ENCODE measurements at places on chromosomes 12 and 14.

DNA sequence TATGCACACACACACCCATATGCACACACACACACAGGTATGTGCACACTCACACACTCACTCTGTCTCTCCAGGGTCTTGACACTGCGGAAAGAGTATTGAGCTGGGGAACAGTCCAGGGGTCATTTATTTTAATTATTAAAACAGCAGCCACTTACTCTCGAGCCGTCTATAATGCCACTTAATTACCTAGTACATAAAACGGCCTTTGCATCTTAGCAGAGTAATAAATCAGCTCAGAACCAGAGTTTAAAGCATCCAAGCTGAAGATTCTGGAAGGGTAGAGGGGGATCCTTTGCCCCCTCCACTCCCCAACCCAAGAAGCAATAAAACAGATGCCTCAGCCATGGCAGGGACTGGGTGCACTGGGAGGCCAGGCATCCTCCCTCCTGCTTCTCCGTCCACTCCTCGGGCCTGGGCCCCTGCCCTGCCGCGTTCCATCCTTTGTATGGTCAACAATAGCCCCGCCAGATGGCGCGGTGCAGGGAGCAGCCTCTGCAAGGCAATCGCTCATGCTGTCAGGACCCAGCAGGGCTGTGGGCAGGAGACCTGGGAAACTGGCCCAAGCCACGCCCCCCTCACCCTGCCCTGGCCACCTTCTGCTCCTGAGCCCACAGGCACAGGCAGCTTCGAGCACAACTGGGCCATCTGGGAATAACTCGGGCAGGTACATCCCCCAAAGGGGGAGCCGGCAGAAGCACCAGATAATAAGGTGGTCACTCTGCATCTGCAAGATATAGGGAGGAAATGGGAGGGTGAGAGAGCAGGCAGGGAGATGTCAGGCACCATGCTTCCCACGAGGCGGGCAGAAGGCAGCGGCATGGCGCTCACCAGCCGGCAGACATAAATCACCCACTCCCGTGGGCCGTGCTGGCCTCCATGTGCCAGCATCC is 40.9 kb downstream of the CCDC85C start:
- peak; percentile 97 for DNase-seq

DNA sequence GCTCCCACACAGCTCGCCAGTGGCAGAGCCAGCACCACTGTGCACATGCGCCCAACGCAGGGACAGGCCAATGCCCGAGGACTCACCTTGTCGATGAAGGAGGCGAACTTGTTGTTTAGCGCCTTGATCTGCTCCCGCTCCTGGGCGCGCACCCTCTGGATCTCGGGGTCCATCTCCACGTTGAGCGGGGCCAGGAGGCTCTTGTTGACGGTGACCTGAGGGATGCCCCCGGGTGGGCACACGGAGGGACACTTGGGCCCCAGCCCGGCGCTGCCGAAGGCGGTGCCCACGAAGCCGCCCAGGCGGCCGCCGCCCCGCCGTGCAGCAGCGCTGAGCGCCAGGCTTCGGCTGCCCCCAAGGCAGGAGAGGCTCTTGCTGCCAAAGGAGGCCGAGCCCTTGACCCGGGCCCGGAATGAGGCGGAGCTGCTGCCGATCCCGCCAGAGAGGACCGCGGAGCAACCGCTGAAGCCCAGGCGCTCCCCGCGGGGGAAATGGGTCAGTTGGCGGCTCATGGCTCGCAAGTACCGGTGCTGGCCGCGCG is at the start of gene KRT72:
TSS of gene KRT72 (minus strand) at position 523 of the 541 bp plus-strand sequence. CDS start at position 512, 11 bp downstream.
- no peak for DNase-seq

DNA sequence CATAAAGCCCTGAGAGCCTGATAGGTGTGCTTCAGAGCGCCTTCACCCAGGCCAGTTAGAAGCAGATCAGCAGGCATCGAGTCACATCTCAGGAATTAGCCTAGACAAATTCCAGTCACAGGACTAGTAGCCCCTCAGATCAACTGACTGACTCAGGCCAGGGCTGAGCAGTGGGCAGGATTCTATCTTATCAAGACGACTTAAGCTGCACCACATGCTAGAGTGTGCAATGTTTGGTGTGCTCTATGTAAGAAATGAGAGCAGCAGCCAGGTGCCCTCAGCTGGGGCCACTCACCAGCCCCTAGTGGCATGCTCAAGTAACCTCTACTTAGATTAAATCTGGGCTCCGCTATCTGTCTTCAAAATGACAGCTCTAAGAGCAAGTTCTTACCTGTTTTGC is 19.7 kb upstream of the NGB start:
- no peak for DNase-seq

- no peak for DNase-seq
Observed at GRCh38 chr12:6450091-6450868, 1.6 kb upstream of the TAPBPL start.

DNA sequence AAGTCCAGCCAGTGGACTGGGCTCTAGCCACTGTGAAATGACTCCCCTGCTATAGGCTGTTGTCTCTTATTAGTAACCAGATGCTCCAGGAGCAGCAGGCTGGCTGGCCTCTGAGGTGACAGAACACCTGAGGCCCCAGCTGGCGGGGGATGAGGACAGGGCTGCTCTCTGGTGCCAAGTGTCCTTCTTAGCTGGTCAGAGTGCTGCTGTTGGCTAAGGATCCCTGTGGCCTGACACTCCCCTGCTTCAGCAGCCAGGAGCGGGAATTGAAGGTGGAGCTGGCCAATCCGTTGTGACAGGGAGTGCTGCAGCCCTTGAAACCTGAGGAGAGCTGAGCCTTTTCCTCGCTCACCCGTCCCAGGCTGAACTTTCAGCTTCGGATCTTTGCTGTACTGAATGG is 30.7 kb downstream of the TMEM229B start:
- DNase-seq, result no peak

DNA sequence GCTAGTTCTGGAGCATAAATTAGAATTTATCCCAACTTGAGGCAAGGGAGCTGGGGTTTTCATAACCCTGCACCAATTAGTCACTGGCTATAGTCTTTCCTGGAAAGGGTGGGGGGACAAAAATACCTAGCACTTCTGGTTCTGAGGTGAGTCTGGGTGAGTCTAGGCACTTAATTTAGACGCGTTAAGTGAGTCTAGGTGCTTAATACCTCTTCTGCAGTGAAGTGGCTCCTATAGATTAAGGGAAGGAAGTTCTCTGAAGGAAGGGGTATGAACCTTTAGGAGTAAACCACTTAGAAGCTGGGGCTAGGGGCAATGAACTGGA is 251.7 kb downstream of the EFCAB11 start:
- DNase-seq, result no peak

- peak; percentile 41 for DNase-seq
Observed at GRCh38 chr12:96989916-96990315, 82.9 kb downstream of the NEDD1 start.

DNA sequence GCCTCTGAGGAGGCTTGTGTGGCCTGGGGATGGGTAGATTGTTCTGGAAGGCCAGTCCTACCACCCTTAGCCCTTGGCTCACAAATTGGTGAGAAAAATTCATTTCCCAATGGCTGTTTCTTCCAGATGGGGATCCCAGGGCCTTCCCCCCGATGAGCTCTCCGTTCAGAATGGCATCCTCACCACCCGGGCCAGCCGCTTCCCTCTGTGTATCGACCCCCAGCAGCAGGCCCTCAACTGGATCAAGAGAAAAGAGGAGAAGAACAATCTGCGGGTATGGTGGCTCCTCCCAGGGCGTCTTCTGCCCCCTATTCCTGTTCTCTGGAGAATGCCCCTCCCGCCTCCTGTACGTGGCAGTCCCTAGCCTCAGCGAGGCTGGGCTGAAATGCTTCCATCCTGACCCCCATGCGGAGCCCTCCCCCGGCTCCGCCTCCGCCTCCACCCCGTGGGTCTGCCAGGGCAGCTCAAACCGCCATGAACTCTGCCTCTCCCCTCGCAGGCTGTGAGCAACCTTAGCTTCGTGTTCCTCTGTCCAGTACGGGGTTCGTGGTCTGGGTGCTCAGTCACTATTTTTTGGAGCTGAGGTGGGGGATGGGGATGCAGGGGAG is 57.8 kb downstream of the CCDC92 start:
- no peak for DNase-seq

DNA sequence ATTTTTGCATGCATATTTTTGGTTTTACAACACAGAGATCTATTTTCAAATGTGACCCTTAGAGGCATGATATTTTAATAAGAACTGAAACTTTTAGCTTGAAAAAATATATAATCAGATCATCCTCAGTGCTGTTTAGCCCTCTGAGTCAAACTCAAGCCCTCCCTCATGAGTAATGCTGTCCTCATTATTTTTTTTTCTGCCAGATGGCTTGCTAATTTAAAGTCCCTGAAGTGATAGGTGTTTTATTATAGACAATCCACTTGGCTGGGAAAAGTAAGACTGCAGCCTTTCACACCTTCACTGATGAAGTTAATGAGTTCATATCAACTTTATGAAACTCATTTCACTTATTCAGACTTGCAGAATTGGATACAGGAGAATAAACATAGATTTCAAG is 227.7 kb downstream of the SLC16A7 start:
- DNase-seq, result no peak

DNA sequence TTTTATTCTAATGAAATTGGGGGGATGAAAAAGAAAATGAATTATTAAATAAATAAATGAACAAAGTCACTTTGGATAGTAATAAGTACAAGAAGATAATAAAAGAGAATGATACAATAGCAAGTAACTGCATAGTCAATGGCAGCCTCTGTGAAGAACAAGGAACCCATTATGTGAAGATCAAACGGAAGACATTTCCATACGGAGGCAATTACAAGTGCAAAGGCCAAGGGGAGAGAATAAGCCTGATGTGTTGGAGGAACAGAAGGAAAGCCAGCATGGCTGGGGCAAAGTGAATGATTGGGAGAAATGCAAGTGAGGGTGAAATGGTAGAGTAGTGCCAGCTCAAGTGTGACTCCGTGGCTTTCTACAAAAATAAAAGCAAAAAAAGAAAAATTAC is 43.9 kb upstream of the CHPT1 start:
- no peak for DNase-seq

- DNase-seq, result no peak
Observed at GRCh38 chr12:87814625-87815024, 214.6 kb downstream of the C12orf50 start.

DNA sequence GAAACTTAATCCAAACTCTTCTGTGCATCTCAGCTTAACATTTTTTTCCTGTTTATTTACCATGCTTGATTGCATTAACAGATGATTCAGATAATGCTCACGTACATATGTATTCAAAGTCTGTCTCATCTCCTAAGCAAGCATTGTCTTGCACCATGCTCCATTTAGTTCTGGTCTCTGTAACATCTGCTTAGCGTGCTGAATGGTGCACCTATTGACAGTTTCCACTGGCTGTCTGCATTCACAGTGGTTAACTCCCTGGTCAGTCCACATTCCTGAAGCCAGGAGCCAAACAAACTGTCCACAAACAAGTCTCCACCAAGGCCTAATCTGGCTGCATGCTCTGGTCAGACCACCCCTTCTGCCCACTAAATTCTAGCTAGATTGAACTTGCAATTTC is 83.9 kb downstream of the KNTC1 start:
- DNase-seq, result no peak

- no peak for DNase-seq
Observed at GRCh38 chr12:32298917-32299316, 100.4 kb upstream of the FGD4 start.

DNA sequence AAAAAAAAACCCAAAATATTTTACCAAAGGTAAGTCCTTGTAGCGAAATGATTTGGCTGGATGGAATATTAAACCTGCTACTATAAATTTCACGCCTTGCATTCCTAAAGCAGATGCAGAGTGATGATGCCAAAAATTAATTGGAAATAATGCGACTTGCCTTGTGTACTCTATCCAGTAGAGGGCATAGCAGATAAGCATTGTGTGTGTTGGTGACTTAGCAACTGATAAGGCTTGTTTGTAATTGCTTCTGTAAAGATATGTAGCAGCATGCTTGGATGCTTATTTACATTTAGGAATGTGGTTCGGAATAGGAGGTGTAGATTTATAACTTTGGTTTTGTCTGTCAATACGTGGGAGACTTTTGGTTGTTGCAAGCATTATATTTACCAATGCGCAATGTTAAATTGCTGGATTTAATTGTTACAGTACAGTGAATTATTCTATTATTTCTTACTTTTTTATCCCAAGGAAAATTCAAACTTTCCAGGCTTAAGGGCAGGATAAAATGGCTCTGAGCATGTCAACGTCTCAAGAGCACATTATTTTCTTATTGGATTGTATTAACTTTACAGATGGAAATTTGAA is 80.5 kb downstream of the TMEM260 start:
- DNase-seq, result peak; percentile 79

- peak; percentile 85 for DNase-seq
Observed at GRCh38 chr14:60356906-60357550, 108.0 kb downstream of the PPM1A start.

GRCh38 chr12:30582943-30583342 is 112.7 kb downstream of the IPO8 start:
- no peak for DNase-seq

DNA sequence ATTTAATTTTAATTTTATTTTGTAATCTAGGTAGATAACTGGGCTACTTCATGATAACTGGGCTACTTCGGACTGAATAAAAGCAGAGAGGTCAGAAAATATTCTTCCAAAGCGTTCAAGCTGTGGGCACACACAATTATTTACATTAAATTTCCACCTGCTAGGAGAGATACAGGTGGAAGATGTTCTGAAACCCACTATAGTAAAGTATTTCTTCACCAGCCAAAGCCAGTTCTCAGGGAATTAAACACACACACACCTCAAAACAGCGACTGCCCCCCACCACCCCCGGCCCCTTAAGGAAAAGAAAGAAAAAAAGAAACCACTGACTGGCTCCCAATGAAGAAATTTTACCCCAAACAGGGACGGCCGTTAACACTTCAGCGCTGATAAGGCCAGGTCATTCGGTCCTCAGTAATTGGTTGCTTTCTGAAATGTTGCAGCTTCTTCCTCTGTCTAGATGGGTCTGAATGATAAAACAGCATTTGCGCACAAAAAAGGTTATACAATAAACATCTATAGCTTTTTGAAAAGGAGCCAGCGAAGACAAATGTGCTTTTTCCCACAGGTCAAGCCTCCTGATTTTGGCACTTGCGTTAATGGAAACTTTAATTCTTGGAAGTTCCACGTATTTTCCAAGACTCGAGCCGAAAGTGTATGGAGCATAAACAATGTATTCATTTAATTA is 771 bp upstream of the KCNJ8 start:
- DNase-seq, result no peak

DNA sequence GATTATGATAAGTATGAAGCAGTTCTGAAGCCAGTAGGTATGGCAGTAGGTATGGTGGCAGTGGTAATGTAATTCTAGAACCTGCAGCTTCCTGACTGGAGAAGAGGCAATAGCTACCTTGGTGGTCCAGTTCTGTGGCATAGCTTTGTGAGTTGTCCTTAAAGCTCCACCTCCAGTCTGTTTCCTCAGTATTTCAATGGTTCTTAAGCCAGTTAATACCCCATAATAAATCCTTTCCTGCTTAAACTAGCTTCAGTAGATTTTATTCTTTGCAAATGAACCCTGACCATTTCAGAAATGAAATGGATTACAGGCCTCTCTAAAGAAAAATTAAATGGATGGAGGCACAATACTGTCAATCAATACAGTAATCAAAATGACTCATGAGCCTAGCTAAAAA is 117.8 kb upstream of the KRAS start:
- DNase-seq, result no peak

DNA sequence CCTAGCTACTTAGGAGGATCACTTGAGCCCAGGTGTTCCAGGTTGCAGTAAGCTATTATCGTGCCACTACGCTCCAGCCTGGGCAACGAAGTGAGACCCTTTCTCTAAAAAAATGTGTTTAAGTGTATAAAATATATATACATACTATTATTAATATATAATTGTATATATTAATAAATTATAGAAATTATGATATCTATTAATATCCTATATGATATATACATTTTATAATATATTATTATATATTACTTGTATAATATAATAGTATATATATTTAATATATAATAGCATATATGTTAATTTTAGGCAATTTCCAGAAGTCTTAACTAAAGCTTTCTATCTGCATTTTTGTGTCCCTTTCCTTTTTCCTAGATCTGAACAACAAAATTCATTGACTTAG is 12.3 kb downstream of the ALDH1L2 start:
- no peak for DNase-seq
